ENCODE measurements at places on chromosomes 7 and 10.

GRCh38 chr10:97827702-97828291 lies 21.8 kb upstream of the GOLGA7B start:
- no peak for DNase-seq

GRCh38 chr10:104052431-104052830 lies 33.2 kb downstream of the COL17A1 start:
- no peak for DNase-seq

DNA sequence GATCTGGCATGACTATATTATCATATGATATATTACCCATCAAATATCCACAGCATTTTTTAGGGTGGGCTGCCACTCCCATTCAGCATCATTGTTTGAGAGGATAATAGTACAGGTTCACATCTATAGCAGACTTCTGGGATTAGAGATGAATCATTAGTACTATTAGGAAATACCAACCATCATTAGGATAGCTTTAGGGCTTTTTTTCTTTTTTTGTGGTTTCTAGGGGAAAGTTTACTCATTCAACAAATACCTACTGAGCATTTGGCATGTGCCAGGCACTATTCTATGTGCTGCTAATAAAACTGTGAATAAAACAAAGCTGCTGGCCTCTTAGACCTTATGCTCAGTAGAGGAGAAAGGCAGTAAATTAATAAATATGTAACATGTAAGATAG lies 40.6 kb downstream of the NHLRC2 start:
- no peak for DNase-seq

DNA sequence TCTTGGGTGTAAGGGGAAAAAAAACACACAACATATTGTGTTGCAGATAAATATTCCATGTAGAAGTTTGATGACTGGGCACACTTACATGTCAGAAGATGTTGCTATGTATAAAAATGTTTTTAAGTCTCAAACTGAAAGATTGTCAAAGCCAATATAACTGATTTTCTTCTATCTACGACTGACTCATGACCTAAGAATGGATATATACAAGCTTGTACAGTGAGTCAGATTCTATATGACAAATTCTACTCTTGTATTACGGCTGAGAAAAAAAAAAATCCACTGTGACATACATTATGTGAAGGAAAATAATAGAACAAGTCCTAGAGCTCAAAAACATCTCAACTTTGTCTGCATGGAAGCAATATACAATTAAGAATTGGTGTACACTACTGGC lies 343.0 kb upstream of the PCDH15 start:
- DNase-seq: no peak

- no peak for DNase-seq
Measured at GRCh38 chr7:139183251-139183650, 47.8 kb upstream of the UBN2 start.

- DNase-seq: no peak
Measured at GRCh38 chr10:52477305-52477704, 163.2 kb downstream of the DKK1 start.

GRCh38 chr7:140518370-140519006 lies 39.2 kb upstream of the MKRN1 start:
- DNase-seq: no peak

DNA sequence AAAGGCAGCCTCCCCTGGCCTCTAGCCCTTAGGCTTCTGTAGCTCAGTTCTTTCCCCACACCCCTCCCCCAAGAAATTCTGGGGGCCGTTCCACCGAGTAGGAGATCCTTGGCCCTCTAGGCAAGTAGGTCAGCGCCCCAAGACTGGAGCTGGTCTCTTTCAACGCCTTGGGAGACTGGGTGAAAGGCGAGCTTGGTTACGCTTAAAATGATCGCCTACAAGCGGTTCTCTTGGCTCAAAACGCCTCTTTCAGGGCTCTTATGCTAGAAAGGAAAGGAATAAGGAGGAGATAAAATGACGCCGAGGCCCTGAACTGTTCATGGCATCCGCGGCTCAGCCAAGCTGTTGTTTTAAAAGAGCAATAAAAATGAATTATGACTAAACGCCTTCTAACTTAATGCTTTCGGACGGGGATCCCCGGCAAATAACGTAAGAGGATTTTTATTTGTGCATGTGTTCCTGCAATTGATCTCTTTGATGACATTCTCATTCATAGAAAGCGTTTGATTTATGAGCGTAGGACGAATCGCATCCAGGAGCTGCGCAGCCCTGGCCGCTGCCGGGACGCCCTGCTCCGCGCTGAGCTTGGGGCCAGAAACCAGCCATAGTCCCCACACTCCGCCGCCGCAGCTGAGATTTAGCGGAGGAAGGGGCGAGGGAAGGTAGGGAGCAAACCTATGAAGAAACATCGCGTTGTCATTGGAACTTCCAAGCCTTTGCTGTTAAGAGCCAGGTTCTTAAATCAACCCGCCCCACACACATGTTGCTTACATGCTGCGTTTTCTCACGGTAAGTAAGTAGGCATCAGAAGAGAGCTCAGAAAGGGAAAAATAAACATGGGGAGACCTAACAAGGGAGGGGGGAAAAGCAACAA lies 3.0 kb upstream of the HOXA1 start:
- no peak for DNase-seq

- peak; percentile 43 for DNase-seq
Measured at GRCh38 chr7:44978511-44979366, at the start of gene MYO1G. TSS of gene MYO1G (minus strand) at chr7:44979015. CDS start at chr7:44978961, 54 bp downstream.

- no peak for DNase-seq
Measured at GRCh38 chr7:54798530-54798929, 39.5 kb upstream of the SEC61G start.

- no peak for DNase-seq
Measured at GRCh38 chr10:9469663-9470205, 1415.2 kb downstream of the GATA3 start.

- no peak for DNase-seq
Measured at GRCh38 chr7:111045449-111045848, 45.5 kb upstream of the LRRN3 start.

- DNase-seq: no peak
Measured at GRCh38 chr7:20267482-20267881, 50.3 kb upstream of the MACC1 start.

DNA sequence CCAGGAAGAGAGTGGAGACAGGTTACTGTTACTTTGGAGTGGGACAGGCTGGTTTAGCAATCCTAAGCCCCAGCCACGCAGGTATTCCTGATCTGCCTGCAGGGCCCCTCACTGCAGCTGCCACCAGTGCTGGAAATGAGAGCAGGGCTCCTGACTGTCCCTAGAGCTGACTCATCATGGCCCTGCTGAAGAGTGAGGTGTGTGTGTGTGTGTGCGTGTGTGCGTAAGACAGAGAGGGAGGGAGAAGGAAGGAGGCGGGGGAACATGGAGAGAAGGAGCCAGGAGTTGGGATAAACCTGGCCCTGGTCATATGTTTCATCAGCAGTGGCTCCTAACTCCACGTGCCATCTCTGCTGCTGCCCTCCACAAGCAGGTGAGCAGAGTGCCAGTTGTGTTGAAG lies 3.6 kb downstream of the FOXI2 start:
- DNase-seq: no peak

DNA sequence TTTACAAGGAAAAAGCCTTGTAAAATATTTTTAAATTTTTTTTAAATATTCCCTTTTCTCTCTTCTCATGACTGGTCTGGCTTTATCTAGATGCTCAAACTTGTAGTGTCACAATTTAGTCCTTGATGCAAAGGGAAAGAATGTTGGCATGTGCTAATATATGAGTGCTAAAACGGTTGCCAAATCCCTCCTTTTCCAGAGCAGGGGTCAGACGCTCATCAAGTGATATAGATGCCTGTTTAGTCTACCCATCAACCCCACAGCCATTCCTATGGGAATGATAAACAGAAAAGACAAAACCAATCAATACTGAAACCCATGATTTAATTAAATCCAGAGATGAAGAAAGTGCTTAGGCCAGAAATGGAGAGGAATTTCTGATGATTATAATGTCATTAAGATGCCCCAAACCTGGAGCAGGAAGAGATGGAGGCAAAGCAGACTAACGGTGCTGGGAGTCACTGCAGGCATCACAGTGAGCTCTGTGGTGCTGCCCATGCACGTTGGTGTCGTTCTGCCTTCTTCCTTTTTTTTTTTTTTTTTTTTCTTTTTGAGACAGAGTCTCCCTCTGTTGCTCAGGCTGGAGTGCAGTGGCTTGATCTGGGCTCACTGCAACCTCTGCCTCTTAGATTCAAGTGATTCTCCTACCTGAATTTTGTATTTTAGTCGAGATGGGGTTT lies 210.1 kb upstream of the STK17A start:
- DNase-seq: no peak

DNA sequence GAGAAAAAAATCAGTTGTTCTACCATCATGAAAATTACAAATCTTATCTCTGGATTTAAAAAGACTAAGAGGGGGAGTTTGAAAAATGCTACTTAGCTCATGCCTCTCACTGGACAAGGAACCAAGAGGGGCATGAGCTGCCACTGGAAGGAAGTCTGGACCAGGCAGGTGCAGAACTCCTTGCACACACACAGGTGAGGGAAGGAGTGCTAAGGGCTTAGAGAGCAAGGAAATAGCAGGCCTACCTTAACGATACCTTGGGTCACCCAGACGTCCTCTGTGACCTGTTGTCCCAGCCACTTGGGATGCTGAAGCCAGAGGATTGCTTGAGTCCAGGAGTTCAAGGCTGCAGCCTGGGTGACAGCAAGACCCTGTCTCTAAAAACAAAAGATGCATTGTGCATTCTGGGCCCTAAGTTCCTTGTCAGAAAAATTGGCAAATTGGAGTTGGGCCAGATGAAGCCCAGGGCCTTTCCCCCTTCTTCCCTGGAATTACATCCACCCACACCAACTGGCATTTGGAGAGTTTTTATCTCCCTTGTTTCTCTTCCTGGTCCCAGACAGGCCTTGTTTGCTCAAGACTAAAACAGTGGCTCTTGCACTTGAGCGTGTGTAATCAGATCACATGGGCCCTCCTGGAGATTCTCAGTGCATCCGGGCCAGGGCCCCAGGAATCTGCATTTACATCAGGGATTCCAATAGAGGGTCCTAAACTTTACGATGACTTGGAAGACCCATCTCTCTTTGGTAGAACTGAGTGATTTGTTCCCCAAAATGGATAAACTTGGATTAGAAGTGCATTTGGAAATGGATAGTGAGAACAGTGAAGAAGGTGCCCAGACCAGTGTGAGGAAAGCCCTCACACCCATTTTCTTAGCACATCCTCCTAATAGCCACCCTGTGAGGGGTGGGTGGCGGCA lies 3.0 kb downstream of the DDIT4 start:
- no peak for DNase-seq

- no peak for DNase-seq
Measured at GRCh38 chr10:24821986-24822385, 98.3 kb upstream of the ARHGAP21 start.

DNA sequence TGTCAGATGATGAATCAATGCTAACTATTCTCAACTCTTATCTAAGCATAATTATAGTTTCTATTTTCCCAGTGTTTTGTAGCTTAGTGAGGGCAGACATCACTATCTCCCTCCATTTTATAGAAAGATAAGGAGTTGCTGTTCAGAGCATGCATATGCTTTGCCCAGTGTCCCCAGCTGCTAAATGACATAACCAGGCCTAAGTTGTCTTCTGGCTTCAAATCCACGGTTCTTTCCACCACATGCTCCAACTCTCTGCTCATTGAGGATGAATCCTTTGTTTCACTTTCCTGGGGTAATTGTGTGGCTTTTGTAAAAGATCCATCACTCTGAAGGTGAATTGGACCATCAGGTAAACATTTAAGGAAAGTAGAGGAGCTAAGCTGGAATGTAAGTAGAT lies 134.0 kb downstream of the SNX10 start:
- DNase-seq: no peak

- no peak for DNase-seq
Measured at GRCh38 chr10:114795039-114795438, 26.5 kb upstream of the FHIP2A start.

- no peak for DNase-seq
Measured at GRCh38 chr10:72370201-72370722, 15.5 kb upstream of the DNAJB12 start.
